ENCODE measurements at places on chromosomes 5 and 9.

- DNase-seq, result no peak
Observed at GRCh38 chr9:28464481-28465216, 891.4 kb upstream of the C9orf72 start.

DNA sequence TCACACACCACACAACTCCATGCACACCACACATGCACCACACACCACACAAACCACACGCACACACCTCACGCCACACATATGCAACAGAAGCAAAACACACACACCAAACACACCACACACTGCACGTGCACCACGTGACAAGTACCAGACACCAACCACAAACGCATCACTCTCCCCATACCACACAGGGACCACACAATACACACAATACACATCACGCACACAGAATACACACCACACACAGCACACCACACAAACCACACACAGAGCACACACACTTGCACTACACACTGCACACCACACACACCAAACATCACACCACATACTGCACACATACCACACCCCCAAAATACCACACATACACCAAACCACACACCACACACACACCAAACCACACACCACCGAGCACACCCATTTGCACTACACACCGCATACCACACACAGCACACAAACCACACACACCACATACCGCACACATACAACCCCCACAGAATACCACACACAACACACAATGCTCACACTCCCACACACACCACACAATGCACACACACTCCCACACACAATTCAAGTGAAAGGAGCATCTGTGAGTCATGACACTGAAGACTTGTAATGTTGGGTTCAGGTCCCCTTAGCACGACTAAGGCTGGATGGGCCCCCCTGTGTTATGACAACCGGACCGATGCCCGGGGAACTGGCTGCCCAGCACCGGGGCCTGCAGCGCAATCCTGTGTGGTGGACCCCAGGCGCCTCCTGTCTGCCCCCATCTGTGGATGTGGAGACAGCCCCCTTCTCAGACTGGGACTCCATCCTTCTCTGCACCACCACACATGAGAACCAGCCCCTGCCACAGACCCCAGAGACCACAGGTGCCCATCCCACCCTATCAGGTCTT, 6.0 kb upstream of the ZDHHC11 start:
- no peak for DNase-seq

DNA sequence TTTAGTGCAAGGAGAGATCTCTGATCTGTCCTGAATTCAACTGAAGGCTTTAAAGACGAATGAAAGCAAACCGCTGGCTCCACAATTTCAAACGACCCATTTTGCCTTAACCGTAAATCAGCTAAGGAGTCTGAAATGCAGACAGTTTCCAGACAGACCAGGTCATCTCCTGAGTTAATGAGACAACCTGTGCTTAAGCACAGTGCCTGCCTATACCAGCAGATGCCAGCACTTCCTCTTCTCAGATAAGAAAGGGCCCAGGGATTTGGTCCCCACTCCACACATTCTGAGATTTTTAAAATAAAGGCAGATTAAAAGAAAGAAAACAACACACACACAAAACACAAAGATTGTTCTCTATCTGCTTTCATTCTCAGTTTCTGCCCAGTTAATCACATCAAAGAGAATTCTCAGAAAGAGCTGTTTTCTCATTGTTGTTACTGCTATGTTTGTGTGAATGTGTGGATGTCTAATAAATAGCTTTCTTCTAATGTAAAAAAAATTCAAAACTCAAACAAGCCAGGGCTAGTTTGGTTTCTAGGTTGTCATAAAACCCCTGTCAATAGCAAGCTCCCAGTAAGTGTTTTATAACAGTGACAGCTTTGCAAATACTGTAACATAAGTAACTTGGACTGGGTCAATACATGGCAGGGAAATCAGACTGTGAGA, 157.7 kb upstream of the SLC24A2 start:
- peak; percentile 21 for DNase-seq

DNA sequence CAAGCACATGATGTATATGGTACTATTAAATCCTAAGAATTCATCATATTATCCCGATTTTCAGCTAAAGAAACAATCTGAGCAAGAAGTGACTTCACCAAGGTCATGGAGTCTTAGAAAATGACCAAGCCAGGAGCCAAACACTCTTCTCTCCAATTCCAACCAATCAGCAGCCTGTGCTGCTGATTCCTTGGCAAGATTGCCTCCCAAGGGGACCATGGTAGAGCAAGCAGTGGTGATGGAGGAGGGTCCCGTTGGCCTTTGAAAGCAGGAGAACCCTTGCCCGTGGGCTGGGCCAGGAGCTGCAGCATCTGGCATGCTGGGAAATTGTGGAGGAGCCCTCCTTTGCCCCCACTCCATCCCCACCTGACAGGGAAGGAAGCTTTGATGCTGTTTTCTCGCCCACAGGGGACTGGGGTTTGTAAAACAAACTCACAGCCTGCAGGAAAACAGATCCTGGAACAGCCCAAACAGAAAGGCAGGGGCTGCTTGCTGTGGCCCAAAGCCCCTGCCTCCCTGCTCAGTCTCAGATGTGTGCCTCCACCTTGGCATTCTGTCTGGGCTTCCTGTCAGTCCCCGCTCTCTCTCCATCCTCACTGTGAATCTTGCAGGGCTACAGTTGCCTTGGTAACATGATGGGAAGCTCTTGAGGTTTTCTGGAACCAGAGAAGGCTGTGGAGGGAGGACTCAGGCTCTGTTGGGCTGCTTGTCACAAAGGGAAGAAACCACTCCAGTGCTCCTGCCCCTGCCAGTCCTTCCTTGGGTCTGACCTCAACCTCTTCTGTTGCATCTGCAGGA, 70.8 kb upstream of the HSPA9 start:
- DNase-seq, result no peak

DNA sequence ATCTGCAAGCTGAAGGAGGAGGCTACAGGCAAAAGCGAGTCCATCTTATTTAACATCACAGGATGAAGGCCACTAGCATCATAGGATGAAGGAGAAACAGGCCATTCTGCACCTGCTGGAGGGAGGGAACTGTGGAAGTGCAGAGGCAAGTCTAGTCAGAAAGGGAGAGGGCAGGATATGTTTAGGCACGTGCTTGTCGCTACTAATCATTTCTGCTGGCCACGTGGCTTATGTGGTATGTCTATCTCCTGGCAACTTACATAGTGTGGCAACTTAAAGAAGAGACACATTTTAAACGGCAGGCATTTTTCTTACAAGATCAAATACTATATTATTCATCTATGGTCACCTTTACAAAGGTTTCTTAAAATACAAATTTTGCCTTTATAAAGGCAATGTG, 74.0 kb downstream of the GNAQ start:
- DNase-seq, result no peak

DNA sequence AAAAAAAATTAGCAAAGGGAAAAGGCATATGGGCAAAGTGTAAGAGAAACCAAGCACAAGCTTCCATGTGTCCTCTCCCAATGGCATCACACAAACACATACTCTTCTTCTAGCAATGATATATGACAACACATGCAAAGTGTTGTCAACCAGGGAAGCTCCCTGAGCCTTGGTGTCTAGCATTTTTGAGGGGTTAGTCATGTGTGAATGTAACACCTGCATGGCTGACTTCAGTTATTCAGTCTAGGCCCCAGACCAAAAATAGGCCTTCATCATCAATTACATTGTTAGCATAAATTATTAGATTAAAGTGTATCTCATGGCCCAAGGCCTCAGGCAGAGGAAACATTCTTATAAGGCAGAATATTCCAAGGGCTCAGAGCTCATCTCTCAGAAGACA, 450.0 kb downstream of the TLE1 start:
- no peak for DNase-seq

GRCh38 chr5:458547-459353, 15.8 kb downstream of the EXOC3 start:
- peak; percentile 84 for DNase-seq

- DNase-seq, result no peak
Observed at GRCh38 chr5:163345216-163345615, 92.2 kb upstream of the CCNG1 start.

DNA sequence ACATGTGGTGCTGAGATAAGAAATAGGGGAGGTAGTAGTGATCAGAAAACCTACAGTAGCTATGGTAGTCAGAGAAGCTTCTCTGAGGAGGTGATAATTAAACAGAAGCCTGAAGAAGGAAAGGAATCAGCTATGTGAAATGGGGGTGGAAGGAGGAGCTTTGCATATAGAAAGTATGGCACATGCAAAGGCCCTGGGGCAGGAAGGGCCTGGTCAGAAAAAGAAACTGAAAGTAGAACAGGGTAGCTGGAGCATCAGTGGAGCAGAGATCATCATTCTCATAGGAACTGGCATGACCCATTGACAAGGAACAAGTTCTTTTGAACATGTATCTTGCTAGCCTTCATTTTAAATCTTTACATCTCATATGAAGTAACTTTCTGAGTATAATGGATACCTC, 80.7 kb upstream of the ADRA1B start:
- no peak for DNase-seq

DNA sequence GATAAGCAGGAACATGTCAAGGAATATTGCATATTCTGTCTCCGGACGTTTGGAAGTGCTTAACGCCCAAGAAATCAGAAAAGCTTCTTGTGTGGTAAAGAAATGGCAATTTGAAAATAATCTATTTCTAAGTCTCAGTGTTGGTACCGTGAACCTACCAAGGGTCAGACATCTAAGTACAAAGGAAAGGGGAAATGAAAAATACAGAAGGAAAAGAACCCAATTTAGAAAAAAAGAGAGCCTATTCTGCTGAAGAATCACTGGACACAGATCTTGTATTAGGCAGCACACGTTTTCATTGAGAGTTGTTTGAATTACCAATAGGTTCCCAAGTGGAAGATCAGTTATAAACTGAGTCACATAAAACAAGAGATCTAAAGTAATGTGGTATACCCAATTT, 46.9 kb upstream of the CEP78 start:
- no peak for DNase-seq

DNA sequence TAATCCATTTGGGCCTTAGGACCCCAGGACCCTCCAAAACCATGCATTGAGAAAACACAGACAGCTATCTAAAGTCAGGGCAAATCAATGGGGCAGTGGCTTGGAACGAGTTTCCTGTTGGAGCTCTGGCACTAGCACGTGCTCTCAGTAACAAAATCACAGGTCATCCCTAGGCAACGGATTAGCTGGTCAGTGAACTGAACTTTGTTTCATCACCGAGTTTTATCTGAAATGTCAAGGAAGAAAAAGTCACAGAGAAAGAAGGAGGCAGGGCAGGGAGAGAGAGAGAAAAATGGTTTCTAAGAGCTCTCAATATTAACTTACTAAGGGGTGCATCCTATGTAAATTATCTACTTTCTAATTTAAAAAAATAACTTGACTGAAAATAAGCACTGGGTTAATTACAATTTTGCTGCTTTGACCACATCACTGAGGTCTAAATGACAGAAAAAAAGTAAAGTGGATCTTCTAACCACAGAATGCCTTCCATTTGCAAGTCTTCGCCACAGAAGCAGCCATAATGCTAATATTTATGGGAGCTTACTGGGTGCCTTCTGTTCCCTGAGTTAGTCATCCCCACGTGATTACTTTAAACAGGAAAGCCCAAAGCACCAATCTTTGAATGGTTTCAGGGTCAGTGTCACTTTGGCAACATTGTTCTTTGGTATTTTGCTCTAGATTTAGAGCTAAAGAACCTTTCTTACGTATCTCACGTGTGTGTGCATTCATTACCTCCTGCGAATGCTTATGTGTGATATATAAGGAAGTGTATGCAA, 503.9 kb downstream of the RASEF start:
- DNase-seq, result no peak

- DNase-seq, result no peak
Observed at GRCh38 chr9:137007108-137007815, 10.9 kb upstream of the CLIC3 start.

GRCh38 chr9:95935861-95936578, 60.5 kb downstream of the ERCC6L2 start:
- no peak for DNase-seq

GRCh38 chr5:74468421-74468820, 172.1 kb downstream of the ENC1 start:
- no peak for DNase-seq

GRCh38 chr5:138685193-138685745, 68.0 kb upstream of the CTNNA1 start:
- no peak for DNase-seq

All from stimulated activated CD4-positive, alpha-beta T cell treated with anti-CD3 and anti-CD28 coated beads, Interleukin-15, amount 100 ng/mL, for 24 hours (primary cell).